Suppressor macrophage (primary cell): ENCODE measurements at places on chromosomes 7 and 10.

- no peak for DNase-seq
Observed at GRCh38 chr7:134727711-134728110, 51.7 kb upstream of the CALD1 start.

DNA sequence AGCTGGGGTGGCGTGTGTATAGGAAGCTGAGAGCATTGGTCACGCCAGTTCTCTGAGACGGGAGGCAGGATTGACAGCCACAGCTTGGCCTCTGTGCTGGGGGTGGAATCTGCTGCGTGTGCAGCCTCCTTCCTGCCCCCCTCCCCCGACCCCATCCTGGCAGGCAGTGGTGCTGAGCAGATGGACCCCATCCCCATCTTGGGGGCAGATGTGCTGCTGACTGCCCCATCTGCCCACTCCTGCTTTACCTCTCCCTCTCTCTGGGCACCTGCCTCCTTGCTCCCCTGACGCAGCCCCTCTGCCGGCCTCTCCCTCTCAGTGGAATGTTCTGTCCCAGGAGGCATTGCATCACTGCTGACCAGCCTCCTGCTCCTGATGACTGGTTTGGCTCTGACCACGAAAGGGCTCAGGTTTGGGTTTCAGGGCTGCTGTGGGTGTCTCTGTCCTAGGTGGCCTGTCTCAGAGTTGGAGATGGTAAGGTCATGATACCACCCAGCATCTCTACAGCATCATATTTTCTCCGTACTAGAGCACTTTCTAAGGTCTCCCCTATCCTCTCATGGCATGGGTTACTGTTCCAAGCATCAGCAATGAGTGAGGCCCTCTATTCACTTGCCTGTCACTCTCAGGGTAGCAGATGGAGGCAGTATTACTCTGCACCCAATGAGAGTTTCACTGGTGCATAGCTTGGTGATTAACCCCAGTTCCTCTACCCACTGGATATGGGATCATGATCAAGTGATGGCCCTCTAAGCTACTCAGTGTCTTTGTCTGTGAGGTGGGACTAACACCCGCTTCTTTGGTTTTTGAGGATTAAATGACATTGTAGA, 81.9 kb downstream of the RBM20 start:
- no peak for DNase-seq

DNA sequence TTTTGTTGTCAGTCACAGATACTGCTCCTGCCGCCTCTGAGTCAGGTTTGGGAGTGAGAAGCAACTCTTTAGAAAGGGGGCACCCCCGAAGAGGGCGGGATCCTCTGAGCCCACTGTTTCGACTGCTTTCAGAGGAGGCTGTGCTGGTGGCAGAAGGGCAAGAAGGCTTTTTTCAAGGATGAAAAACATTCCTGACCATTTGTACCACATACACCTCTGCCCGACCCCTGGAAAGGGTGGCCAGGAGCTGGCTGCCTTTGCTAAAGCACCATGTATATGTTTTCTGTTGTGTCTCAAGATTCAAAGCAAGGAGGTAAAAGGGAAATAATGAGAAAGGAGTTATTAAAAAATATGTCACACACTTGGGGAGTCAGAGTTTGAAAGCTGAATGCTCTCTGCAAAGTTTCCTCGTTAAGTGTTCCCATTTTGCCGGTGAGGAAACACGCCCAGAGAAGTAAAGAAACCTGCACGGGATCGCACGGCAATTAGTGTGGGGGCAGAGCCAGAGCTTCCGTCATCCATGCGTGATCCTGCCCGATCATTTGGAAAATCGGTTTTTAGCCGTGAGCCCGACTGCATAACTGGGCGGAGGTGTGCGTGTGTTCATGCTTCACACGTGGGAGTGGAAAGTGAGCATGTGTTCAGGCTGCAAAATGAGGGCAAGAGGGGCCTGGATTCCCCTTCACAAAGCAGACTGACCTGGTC, 163.2 kb downstream of the ADAM12 start:
- DNase-seq = no peak

DNA sequence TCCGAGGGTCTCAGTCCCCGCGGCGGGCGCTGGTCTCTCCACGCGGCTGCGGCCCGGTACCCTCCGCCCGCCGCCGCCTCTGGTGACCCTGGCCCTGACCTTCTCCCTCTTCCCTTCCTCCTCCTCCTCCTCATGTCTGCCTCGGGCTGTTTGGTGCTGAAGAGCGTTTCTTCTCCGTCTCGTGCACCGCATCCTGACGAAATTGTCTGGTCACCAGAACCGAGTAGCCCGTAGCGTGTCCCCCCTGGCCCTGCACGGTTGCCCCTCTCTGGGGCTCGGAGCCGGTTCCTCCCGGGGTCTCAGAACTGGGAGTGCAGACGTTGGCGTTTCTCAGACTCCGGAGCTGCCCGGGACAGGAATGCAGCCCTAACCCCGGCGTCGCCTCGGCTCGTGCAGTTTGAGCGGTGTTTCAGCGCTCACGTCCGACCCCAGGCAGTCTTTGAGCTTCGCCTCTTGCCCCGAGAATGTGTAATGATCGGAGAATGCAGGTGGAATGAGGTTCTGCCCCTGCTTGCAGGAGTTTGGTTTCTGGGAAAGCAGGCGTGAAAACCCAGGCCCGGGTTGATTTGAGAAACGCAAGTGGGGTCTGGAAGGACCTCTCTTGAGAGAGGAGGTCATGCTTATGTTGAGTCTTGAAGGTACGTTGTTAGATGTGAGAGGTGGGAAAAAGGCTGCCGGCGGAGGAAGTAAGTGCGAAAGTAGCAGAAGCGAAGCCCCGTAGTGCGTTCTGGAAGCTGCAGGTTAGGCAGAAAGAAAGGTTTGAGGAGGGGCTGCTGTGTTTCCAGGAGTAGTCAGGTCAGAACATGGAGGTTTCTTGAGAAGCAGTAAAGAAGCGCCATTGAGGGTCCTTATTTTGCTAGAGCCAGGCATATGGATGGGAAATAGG, 743 bp downstream of the RBM17 start:
- DNase-seq = peak; percentile 28

DNA sequence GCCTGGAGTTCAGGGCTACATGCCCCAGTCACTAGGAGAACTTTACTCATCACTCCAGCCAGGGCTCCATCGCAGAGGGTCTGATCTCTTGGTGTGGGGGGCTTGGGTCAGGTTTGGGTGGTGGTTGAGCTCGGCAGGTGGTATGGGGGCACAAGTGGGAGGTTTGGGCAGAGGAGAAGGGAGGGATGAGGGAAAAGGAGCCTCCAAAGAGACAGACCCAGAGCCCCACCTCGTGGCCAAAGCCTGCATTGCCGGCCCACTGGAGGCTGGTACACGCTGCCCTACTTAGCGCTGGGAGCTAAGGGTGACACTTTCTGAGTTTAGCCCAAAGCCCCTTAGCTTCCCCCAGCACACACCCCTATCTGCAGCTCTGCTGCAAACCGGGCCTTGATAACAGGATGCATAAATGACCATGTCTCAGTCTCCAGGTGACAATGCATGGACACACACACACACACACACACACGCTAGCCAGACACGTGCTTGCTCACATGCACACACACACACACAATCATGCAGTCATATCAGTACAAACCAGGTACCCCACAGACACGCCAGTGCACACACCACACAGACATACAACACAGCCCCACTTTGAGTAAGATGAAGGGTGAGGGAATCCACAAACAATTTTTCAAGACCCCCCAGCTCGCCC, 14.7 kb downstream of the LZTS2 start:
- DNase-seq = peak; percentile 75

DNA sequence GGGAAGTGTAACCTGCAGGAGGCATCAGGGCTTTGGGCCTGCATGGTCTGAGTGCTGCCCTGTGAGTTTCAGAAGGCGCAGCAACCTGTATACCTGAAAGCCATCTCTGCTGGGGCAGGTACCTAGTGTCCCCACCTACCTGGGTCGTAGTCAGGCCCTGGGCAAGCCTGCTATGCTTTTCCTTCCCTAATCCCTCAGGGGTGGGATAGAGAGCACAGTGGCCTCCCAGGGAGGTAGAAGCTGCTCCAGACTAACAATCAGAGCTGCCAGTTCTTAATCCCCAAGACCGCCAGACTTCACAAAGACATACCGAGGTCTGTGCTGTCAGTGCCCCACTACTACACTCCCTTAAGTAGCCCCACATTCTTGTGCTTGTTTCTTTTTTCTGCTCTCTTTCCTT, 52.0 kb downstream of the PTEN start:
- DNase-seq = no peak

DNA sequence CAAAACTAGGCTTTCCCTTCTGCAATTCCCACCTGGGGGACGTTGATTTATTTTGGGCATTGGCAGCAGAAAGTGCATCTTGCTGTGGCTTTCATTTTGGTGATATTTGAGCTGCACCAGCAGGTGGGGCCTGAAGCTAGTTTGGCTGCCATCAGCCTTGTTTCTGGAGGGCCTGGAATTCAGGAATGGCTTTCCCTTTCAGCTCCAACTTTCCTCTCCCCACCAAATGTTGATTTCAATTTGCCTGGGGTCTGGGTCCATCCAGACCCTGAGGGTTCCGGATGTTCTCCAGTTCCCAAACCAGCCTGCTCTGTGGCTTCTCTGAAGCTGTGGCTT, 640.4 kb downstream of the TYW1 start:
- DNase-seq = no peak

DNA sequence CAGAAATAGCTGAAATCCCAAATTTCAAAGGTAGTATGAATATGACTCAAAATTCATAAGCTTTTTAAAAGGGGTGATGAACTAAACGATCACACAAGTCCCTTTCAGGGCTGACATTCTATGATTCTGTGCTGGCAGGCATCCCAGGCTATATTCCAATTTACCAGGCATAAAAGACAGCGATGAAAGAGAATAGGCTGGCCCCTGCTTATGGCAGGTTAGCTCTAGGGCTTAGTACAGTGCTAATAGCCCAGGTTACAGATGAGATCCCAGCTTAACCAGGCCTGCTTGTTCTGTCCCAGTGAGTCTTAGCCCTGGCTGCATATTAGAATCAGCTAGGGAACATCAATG, 56.4 kb downstream of the CDHR3 start:
- no peak for DNase-seq

DNA sequence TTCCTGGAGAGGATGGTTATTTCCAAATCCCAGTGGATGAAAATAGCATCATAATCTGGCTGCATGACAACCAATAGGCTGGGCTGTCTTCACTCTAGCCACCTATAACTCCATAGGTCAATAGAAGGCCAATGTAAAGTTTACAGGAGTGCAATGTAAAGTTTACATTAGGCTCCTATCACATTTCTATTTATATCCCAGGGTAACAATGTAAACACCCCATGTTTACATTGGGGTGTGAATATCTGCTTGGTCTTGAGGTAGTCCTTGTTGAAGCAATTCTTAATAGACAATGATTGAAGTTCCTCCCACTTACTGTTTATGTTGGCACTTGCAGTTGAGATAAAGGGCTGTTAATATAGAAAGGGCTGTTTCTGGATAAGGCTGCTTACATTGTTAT, 21.5 kb downstream of the CH25H start:
- DNase-seq = no peak

DNA sequence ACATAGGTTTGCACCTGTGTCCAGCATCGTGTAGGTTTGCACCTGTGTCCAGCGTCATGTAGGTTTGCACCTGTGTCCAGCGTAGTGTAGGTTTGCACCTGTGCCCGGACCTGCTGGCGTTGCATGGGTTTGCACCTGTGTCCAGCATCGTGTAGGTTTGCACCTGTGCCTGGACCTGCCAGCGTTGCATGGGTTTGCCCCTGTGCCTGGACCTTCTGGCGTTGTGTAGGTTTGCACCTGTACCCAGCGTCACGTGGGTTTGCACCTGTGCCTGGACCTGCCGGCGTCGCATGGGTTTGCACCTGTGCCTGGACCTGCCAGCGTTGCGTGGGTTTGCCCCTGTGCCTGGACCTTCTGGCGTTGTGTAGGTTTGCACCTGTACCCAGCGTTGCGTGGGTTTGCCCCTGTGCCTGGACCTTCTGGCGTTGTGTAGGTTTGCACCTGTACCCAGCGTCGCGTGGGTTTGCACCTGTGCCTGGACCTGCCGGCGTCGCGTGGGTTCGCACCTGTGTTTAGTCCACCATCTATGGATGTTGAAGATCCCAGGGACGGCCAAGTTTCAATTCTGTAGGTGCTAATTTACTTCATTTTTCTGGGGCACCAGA, 158.0 kb downstream of the WDR37 start:
- DNase-seq = no peak

DNA sequence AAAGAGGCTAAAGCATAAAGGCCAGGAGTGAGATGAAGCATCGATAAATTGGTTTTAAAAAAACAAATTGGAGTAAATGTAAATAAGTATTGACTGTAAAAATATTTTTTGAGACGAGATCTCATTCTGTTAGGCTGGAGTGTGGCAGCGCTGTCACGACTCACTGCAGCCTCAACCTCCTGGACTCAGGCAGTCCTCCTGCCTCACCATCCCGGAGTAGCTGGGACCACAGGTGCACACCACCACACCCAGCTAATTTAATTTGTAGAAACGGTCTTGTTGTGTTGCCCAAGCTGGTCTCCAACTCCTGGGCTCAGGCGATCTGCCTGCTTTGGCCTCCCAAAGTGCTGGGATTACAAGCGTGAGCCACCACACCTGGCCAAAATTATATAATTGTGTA, 17.8 kb downstream of the HNRNPA2B1 start:
- no peak for DNase-seq

- peak; percentile 37 for DNase-seq
Observed at GRCh38 chr10:20017961-20018360, 201.7 kb downstream of the PLXDC2 start.

DNA sequence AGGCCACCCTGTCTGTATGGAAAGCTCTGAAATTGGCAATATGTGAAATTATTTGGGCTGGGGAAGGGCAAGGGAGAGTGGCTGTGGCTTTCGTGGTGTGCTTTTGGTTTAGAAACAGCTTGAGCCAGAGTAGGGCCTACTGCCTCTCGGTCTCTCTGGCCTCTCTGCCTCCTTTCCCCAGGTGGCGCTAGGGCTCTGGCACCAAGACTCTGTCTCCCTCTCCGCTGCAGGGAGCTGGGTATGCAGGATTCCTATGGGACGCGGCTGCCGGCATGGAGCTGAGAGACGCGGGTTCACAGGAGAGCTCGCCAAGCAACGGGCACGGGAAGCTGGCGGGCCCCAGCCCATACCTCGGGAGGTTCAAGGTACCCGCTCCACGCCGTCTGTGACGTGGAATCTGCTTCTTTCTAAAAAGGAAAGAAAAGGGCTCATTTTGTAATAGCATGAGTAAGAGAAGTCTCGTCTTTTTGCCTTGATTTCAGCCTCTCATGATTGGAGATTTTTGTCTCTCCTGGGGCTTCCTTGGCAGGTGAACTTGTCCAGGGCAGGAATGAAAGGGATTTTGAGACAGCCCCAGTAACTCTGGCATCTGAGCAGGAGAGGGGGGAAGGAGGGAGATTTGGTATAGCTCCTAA, 105.1 kb upstream of the ANLN start:
- DNase-seq = no peak
